ENCODE measurements at places on chromosomes 6 and 20.

DNA sequence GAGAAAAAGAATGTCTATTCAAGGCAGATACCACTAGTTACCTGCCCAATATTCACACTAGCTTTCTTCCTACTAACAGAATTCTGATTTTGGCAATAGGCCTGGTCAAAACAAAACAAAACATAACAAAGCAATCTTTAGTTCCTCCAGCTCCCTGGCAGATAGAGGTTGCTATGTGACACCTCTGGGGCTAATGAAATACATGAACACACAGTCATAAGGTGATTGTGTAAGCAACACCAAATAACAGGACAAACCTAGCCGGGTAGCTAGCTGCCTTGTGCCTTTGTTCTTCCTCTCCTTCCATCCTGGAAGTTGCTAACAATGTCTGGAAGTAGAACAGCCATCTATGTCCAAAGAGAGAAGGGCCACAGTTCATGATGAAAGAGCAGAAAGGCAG lies 6.0 kb upstream of the HMGN3 start:
- DNase-seq, result no peak

DNA sequence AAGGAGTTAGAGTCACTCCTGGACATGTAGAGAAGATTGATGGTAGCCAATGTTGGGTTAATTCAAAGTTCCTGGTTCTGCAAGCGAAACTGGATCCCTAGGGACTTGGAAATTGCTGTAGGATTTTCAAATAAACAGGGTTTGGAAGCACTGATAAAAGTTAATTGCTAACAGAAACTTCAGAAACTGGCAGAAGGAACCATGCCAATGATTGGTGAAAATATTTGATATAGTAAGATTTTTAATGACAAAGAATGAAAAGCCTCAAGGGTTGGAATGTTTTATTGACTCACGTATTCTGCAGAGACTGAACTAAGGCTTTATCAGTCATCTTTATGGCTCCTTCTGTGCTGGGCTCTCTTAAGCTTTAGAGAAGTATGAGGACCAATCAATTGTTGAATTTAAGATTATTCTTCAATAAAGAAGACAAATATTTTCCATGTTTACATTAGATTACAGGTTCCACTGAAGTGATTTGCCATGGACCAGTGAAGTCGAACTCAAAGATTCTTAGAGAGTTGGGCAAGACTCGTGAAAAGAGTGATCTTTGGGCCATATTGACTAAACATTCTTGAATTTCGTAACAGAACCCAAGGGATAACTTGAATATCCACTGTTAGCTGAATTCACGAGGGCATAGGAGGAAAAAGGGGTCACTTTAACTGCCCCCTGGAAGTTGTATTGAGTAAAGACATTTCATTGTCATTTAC lies 371.4 kb downstream of the HDGFL1 start:
- DNase-seq, result no peak

DNA sequence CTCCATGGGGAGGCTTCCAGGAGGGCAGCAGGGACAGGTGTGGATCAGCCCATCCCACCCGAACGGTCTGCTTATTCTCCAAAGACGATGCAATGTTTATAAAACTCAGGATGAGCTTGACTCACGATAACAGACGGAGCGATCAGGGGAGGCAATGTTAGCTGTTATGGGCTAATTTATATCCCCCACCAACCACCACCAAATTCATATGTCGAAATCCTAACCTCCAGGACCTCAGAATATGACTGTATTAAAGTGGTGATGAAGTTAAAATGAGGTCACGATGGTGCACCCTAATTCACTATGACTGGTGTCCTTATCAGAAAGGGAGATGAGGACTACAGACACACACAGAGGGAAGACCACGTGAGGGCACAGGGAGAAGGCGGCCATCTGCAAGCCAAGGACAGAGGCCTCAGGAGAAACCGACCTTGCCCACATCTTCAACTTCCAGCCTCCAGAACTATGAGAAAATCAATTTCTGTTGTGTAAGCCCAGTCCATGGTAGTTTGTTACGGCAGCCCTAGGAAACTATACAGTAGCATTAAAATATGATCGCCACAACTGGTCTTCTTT lies 7.0 kb downstream of the ADTRP start:
- DNase-seq, result no peak

DNA sequence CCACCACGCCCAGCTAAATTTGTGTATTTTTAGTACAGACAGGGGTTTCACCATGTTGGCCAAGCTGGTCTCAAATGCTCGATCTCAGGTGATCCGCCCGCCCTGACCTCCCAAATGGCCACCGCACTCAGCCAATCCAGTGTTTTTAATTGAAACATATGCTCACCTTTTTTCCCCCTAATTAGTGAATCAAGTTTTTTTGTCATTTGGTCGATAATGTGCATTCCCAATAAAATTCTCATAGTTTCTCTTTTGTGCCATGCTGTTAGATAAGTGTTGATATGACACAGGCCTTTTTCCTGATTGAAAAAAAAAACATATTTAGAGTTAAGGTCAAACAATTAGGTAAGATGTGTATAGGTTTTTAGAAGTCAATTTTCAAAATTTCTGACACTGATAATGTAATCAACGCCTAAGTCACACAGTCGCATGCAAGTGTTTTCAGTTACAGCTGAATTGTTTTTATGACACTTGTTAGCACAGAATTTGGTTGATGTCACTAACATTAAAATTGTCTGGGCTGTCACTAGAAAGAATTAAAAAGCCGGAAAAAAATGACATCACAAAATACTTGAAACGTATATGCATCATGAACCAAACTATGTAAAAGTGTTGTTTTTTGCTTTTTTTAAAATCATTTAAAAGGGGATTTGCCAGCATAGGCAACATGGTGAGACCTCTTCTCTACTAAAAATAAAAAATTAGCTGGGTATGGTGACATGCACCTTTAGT lies 21.9 kb downstream of the ZNF217 start:
- no peak for DNase-seq

GRCh38 chr20:33900521-33901131 lies 89.5 kb downstream of the CHMP4B start:
- no peak for DNase-seq

DNA sequence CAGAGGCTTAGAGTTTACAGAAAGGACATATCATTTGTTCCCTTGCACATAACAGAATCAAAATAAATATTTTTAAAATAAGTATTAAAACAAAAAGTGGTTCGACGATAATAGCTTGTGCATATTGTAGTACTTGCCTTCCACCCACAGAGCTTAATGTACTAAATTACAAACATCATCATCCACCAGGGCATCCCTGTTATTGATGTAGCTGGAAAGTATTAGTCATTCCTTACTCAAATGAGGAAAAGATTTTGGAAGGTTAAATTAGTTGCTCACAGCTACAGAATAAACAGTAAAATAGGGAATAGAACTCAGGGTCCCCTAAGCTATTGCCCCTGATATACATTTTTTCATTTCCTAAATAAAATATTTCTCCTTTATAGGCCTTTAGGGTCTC lies 150.3 kb downstream of the PTPRK start:
- DNase-seq, result peak; percentile 25

GRCh38 chr20:62405981-62406513 lies 1.0 kb downstream of the CABLES2 start:
- DNase-seq, result no peak

GRCh38 chr6:111832833-111833418 lies 40.3 kb downstream of the FYN start:
- no peak for DNase-seq

- DNase-seq, result no peak
These were observed 20.6 kb downstream of the PHACTR2 start for GRCh38 chr6:143698329-143698728.

- DNase-seq, result no peak
These were observed 161.5 kb upstream of the HEY2 start for GRCh38 chr6:125587666-125588632.
